Activated naive CD4-positive, alpha-beta T cell treated with anti-CD3 and anti-CD28 coated beads, Interleukin-2, amount 10 ng/mL, durations not matched to agents 7 days and 5 days (primary cell): ENCODE measurements at places on chromosomes 7 and 10.

DNA sequence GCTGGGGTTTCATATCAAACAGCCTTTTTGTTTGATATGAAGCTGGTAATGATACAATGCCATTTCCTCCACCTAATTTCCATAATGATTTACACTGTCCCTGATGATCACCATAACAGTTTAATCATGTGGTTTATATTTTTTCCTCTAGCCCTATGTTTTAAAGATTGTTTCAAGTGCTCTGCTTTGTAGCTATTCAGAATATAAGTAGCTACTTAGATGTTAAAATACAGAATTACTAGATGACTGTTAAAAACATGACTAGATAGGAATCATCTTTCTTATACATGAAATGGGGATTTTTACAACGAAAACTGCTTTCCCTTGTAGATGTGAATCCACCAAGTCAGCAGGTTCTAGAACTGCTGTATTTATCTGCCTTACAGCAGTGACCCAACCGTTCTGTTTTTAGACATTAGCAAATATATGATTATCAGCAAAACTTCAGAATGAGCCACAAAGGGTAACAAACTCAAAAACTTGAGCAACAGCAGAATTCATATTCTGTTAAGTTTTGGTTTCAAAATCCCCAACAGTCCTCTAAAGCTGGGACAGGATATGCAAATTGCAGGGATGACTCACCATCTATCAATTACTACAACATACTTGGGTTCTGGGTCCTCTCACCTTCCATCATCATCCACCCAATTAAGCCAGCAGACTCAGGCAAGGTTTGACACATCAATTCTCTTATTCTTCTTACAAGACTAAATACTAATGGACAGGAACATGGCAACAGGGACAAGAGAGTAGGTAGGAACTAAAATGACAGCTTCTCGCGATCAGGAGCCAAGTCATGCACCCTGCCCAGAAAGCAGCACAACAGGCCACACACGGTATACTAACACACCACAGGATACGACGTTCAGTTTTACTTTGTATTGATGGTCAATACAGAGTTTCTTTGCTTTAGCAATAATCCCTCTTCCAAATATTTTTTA lies 83.9 kb downstream of the PIP4K2A start:
- H3K4me3 ChIP-seq, result peak overlapping the region; percentile 80
- H3K27me3 ChIP-seq, result no peaks in the 10 kb centered on the region
- peaks cover 29% of the 10 kb centered on the region for H3K36me3 ChIP-seq
- DNase-seq, result peak; percentile 43

DNA sequence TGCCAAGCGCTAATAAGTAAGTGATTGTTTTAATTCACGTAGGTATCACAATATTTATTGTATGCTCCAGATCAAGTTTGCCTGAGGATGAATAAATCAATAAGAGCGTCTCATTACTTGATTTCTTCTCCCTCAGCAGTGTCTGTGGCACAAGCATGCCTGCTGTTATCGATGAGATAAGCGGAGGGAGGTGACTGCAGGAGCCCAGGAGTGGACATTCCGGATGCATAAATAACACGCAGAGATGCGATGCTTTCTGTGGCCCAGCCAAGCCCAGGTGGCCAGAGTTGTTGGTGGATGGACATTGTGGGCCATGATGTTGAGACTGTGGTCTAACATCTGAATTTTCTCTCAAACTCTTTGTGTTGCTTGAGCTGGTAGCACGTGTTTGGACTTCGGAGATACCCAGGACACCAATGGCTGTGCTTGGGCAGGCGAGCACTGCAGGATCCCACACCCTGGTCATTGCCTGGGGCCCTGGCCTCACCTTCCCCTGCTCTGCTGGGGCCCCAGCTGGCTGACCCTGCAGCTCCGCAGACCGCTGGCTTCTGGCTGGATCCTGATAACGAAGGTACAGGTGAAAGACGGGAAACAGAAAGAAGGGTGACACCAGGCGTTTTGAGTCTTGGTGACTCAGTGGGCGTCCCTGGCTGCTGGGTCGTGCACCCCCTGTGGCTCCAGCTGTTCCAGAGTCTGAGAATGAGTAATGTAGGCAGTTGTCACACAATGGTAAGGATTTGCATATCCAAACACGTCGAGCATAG lies 31.2 kb upstream of the MNX1 start:
- H3K36me3 ChIP-seq, result no peaks in the 10 kb centered on the region
- H3K27me3 ChIP-seq, result peaks cover 12% of the 10 kb centered on the region
- no peak for DNase-seq

DNA sequence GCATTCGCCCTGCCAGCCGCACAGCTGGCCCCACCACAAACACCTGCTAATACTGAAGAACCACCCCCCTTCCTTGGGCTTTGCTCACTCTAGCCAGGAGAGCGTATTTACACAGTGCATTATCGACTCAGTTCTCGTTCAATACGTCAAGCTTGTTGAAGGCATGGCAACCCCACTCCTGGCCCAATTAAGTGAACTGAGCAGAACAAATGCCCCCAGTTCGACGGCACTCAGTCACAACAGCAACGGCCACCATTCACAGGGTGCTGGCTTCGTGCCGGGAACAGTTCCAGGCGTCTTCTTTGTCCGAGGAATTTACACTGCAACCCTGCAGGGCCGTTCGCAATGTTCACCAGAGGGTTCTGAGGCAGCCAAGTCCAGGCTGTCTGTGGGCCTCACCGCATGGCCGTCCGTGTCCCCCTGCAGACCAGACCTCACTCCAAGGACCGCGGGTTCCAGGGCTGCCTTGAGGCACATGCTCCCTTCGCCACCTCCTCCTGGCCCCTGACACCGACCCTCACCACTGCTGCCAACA lies 175.3 kb downstream of the DIP2C start:
- H3K27ac ChIP-seq, result no peak overlapping the region
- H3K27me3 ChIP-seq, result peaks cover 14% of the 10 kb centered on the region
- no peak for DNase-seq
- no peaks in the 10 kb centered on the region for H3K36me3 ChIP-seq

DNA sequence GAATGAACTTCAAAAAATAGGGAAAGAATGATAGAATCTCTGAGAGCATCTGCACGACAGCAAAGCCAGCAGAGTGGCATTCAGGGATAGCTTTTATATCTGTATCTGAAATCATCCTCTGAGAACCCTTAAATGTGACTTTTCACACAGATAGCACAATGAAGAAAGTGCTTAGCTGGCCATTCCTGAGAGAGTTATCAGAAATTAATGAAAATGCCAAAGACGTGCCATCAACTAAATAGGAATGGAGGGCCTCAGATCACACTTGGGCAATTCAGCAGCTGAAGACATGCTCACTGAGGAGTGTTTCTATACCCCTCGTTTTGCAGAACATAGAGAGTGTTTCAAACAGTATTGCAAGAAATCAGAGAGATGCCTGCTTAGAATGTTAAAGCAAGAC lies 51.6 kb downstream of the AKR1B1 start:
- H3K36me3 ChIP-seq, result no peaks in the 10 kb centered on the region
- DNase-seq, result no peak
- H3K27me3 ChIP-seq, result peaks cover 21% of the 10 kb centered on the region

- no peak overlapping the region for H3K4me3 ChIP-seq
- no peak for DNase-seq
- peaks cover 49% of the 10 kb centered on the region for H3K27me3 ChIP-seq
- no peaks in the 10 kb centered on the region for H3K4me1 ChIP-seq
- H3K27ac ChIP-seq, result no peak overlapping the region
- H3K36me3 ChIP-seq, result peaks cover 10% of the 10 kb centered on the region
Measured at GRCh38 chr10:113970641-113971040, 73.0 kb upstream of the ADRB1 start.

- no peak overlapping the region for H3K27ac ChIP-seq
- peaks cover 23% of the 10 kb centered on the region for H3K27me3 ChIP-seq
- no peak overlapping the region for H3K4me3 ChIP-seq
- H3K4me1 ChIP-seq, result no peaks in the 10 kb centered on the region
Measured at GRCh38 chr7:1322240-1323110, 89.8 kb downstream of the UNCX start.

GRCh38 chr10:17209881-17210280 lies 8.4 kb upstream of the TRDMT1 start:
- DNase-seq, result no peak
- H3K4me3 ChIP-seq, result no peak overlapping the region
- no peak overlapping the region for H3K27ac ChIP-seq
- peaks cover 5% of the 10 kb centered on the region for H3K27me3 ChIP-seq
- peaks cover 13% of the 10 kb centered on the region for H3K36me3 ChIP-seq

DNA sequence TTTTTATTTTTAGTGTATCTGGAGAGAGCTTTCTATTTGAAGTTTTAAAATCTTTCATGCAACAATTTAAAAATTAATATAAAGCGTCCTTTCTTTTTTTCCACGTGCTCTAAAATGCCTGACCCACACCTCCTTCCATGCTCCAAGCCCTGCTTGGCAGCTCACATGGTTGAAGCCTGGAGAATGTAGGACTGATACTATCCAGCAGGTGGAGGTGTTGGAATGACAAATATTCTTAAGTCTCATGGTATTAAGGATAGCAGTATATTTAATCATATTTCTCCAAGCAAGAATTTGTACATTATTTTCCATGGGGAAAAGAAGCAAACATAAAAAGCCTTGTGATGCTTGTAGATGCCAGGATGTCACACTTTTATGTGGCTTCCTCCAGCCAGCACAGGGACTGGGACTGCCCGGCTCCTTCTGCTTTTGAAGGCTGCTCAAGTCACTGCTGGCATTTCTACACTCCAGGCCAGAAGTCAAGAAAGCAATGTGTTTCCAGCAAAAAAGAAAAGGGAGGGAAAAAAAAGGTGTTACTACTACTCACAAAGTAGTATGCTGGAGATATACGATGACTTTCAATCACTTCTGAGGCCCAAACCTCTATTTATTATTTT lies 49.7 kb downstream of the BZW2 start:
- DNase-seq, result peak; percentile 24
- peaks cover 56% of the 10 kb centered on the region for H3K36me3 ChIP-seq
- H3K4me1 ChIP-seq, result no peaks in the 10 kb centered on the region
- H3K4me3 ChIP-seq, result no peak overlapping the region
- no peak overlapping the region for H3K27ac ChIP-seq

GRCh38 chr10:34702982-34703381 lies 112.1 kb downstream of the PARD3 start:
- no peaks in the 10 kb centered on the region for H3K36me3 ChIP-seq
- DNase-seq, result no peak
- no peak overlapping the region for H3K27ac ChIP-seq

DNA sequence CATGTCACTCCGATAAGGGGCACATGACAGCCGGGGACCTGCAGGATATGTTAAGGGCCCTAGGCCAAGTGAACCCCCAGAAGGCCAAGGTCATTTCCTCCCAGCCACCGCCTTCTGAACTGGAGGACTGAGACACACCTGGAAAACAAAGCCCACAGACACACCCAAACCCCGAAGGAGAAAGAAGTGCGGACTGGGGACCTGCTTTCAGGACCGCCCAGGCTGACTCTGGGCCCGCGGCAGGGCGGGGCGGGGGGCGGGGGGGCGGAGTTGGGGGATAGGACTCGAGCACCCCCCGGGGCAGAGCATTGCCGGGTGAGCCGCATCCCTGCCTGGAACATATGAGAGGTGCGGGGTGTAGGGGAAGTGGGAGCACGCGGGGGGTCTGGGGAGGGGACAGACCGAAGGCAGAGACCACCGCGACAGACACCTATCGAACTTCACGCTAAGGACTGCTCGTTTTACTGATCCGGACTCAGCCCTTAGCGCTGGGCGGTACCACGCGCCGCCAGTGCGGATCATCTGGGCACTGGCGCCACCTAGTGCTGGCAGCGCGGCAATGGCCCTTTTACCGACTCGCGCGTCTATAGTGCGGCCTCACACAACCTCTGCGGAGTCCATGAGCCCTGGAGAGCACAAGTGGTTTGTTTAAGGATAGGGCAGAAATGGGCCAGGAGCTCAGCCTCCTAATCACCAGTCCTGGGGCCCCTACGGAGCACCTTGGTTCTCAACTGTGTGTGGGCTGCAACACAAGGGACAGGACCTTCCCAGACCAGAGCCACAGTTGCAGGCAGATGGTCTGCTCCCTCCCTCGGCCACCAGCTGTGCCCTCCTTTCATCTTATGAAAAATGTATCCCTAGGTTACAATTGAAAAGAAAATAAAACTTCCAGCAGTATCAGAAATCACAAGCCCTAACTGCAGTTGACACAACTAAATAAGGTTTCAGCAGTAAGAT lies 157.6 kb downstream of the HERPUD2 start:
- H3K4me1 ChIP-seq, result peaks cover 5% of the 10 kb centered on the region
- H3K27ac ChIP-seq, result no peak overlapping the region
- H3K27me3 ChIP-seq, result peaks cover 33% of the 10 kb centered on the region
- peak; percentile 80 for DNase-seq
- H3K36me3 ChIP-seq, result no peaks in the 10 kb centered on the region

DNA sequence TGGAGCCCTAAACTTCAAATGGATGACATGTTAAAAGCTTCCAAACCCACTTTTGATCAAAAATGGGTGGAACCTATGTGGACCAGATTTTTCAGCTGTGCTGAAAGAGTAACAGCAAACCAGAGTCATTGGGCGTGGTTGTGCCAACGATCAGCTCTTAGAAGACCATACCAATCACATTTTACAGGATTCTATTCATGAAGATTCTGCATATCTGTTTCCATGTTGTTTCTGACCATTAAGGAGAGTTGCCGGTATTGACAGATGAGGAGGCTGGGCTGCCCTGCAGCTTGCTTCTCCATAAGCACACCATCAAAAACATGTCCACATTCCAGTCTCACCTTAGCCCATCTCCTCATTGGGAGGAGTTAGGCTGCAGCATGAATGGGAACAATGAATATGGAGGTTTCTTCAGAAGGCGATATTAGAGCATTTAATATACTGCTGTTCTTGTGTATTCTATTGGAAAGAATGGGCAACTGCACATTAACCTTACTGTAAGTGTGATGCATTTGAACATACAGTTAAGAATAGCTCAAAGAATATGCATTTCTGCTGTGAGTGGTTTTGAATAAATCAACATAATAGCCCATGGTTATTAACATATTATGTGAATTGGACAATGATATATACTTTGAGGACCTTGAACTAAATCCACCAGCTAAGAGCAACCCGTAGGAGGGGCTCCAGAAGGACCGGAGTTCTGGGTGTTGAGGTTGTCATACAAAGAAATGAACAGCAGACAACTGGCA lies 116.7 kb downstream of the TCF7L2 start:
- no peak overlapping the region for H3K4me3 ChIP-seq
- H3K27ac ChIP-seq, result no peak overlapping the region
- H3K4me1 ChIP-seq, result no peaks in the 10 kb centered on the region
- no peaks in the 10 kb centered on the region for H3K36me3 ChIP-seq
- no peak for DNase-seq
- H3K27me3 ChIP-seq, result peaks cover 13% of the 10 kb centered on the region

GRCh38 chr7:91416155-91416865 lies 152.1 kb downstream of the FZD1 start:
- no peak for DNase-seq
- H3K36me3 ChIP-seq, result no peaks in the 10 kb centered on the region
- no peaks in the 10 kb centered on the region for H3K27me3 ChIP-seq
- no peak overlapping the region for H3K4me3 ChIP-seq

GRCh38 chr7:4845740-4846142 lies 16.1 kb downstream of the PAPOLB start:
- no peak overlapping the region for H3K27ac ChIP-seq
- DNase-seq, result no peak
- peaks cover 17% of the 10 kb centered on the region for H3K27me3 ChIP-seq
- no peaks in the 10 kb centered on the region for H3K36me3 ChIP-seq
- no peak overlapping the region for H3K4me3 ChIP-seq
- no peaks in the 10 kb centered on the region for H3K4me1 ChIP-seq
